Bronchial epithelial cell (primary cell): ENCODE measurements at places on chromosomes 4 and X. TPM values are rescaled to one million over a fixed set of nuclear protein-coding genes. Genes with fewer than 3 reads are reported as not detected.

TMEM150C gene
- under 0.01 and 0.13 TPM in 2 replicates for total RNA-seq

- no peak for DNase-seq
Measured at GRCh38 chrX:31604629-31605221, 532.9 kb upstream of the FTHL17 start.

CXCL13 gene
- not detected in 2 replicates for total RNA-seq

DNA sequence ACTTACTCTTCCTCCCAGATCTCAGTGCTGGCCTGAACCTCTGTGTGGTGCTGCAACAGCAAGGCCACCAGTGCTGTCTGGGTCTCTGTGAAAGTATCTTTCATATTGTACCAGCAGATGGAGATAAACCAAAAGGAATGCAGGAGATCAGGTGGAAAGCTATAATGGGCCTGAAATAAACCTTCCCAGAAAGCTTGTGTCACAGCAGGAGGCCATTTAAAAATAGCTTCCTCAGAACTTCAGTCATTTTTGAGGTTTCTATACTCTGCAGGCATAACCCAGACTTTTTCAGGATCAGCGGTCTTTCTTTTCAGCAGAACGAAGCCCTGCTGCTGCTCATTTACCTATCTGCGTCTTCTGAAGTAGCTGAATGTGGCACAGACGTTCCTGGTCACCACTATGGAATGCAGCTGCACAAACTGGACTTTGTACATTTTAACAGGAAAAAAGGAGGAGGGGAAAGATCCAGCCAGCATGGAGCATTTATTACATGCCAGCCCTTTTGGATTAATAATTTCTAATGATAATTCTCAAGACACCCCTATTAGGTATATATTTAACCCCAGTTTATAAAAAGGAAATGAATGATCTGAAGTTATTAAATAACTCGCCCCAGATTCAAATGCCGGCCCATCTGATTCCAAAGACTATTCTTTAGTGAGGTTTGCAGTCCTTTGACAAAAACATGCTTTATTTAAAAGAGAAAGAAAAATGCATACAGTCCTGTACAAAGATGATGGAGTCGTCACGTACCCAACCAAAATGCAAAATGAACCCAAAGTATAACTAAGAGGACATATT is 119.7 kb downstream of the NFKB1 start:
- peak; percentile 78 for DNase-seq

CPLX1 gene
- total RNA-seq = not detected in 2 replicates

DNA sequence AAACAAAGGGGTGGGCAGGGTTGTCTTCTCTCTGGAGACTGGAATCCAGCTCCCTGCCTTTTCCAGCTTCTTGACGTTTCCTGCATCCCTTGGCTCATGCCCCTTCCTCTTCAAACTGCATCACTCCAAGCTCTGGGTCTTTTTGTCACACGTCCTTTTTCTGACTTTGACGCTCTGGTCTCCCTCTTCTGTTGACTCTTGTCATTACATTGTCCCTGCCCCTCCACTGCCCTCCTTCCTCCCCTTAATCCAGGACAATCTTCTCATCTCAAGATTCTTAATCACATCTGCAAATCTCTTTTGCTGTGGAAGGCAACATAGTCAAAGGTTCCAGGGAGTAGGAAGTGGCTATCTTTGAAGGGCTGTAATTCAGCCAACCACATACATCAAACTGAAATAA is 178.3 kb downstream of the TMA16 start:
- DNase-seq = no peak

DNA sequence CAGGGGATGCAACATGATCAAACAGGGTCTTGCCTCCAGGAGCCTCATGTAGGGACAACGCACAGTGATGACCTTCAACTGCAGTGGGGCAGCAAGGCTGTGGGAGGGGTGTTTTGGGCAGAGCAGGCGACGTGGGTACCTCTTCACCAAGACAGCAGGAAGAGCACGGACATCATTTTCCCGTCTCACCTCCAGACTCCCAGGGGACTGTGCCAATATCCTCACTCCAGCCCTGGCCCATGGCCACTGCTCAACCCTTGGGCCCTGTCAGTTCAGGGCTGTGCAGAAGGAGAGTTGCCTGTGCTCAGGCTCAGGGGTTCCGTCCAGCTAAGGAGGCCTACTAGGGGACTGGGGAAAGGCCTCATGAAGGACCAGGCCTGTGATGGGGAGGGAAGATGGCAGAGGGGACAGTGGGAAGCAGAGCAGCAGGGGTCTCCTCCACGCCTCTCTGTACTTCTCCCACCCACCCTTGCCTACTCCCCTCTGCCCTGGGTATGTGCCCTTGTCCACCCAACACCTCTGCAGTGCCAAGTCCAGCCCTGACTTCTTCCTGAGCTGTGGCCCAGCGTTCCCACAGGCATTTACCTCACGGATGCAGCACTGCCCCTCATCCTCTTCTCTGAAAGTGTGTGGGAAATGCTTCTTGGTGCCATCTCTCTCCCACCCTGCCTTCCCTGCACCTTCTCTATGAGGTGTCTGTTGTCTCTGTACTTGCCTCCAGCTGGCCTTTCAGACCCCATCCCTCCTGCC is 1.4 kb downstream of the IL9R start:
- no peak for DNase-seq

PF4V1 gene
- total RNA-seq = 1.6 TPM in 1 of 2 replicates, not detected in the other

ALPK1 gene
- total RNA-seq = 13.7 and 52.4 TPM in 2 replicates

DNA sequence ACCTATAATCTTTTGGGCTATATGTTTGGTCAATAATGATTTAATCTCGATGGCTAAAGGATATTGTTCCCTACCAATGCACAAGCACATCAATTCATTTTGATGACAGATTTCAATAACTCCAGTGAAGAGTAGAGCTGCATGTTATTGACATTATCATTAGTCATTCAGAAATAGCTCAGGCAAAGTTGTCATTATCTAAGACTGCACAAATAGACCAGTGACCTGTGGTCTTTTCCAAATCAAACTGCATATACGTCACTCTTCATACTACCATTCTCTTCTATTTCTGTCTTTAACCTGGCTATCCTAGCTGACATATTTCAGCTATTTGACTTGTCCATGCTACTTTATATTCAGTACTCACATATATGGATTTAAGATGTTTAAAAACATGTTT is 1050.8 kb downstream of the C4orf33 start:
- no peak for DNase-seq

GRCh38 chr4:147025042-147025441 is 79.4 kb upstream of the TTC29 start:
- no peak for DNase-seq

CENPVL2 gene
- total RNA-seq = not detected in 2 replicates

MORC4 gene
- total RNA-seq = 23.7 and 37.9 TPM in 2 replicates

- no peak for DNase-seq
Measured at GRCh38 chr4:1753697-1754311, 32.5 kb downstream of the TACC3 start.

DNA sequence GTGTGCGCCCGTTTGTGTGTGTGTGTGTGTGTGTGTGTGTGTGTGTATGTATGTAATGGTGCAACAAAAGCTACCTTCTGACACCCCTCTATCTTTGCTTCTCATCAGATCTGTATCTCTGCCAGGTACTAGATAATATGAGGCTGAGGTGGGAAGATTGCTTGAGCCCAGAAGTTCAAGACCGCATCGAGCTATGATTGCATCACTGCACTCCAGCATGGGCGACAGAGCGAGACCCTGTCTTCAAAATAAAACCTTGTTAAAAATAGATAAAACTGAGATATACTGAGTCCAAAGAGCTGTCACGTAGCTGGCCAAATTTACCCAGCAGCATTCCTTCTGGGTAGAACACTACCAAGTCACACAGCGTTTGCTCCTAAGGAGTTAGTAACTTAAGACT is 18.4 kb downstream of the NLGN4X start:
- no peak for DNase-seq

GRCh38 chr4:143435955-143436354 is 77.5 kb upstream of the SMARCA5 start:
- DNase-seq = peak; percentile 6

DNA sequence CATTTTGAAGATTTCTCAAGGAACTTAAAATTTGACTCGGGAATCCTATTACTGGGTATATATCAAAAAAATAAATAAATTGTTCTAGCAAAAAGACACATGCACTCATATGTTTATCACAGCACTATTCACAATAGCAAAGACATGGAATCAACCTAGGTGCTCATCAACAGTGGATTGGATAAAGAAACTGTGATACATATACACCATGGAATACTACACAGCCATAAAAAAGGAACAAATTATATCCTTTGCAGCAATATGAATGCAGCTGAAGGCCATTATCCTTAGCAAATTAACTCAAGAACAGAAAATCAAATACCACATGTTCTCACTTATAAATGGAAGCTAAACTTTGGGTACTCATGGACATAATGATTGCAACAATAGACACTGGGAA is 97.4 kb downstream of the CENPC start:
- DNase-seq = no peak

DNA sequence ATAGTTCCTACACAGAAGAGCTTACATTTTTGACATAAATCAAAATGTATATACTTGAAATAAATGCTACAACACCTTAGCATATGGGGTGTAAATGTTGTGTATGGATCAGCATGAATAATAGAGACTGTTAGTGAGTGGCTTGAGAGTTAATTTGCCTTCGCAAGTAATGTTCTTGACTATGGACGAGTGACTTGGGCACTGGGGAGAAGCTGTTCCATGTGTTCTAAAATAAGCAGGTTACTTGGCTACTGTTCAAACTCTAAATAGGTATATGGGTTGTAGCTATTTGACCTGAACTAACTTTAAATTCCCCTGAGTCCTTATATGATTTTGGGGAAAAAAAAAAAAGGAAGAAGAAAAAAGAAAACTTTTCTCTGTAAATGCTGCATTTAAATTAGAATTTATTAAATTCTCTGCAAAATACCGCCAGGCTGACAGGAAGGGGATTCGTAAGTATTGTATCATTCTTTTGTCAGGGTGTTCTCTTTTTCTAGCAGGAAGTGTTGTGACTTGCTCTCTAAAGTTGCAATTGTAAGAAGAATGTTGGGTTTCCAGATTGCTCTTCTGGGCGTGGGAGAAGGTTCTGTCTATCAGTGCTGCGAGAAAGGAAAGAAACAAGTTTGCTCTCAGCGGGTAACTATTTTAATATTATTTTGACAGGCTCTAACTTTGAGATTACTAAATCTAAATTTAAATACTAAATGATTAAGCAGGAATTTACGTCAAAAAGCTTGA is 32.2 kb downstream of the PLS3 start:
- DNase-seq = peak; percentile 80

- DNase-seq = no peak
Measured at GRCh38 chr4:39235696-39236095, 53.4 kb downstream of the WDR19 start.

- no peak for DNase-seq
Measured at GRCh38 chrX:29940750-29941149, 274.6 kb upstream of the MAGEB2 start.
